Lung microvascular endothelial cell (primary cell): ENCODE measurements at places on chromosomes 3 and 15.

GRCh38 chr3:4552811-4553210 is 59.7 kb downstream of the ITPR1 start:
- no peak for DNase-seq

DNA sequence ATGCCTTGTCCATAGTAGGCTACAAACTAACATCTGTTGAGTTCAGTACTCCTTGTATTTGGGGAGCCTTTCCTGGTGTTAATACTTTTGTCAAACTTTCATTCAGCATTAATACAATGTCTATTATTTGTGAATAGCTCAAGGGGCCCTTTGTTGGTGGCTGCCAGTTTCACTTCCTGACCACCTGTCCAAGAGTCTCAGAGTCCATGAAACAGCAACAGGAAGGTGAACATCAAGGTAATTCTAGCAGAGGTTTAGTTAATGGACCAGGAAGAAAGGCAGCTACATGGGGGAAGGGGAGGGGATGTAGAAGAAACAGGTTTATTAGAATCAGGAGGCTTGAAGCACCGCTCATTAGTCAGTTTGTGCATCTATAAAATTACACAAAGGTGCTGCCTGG is 386.9 kb downstream of the PDCD6IP start:
- no peak for DNase-seq

DNA sequence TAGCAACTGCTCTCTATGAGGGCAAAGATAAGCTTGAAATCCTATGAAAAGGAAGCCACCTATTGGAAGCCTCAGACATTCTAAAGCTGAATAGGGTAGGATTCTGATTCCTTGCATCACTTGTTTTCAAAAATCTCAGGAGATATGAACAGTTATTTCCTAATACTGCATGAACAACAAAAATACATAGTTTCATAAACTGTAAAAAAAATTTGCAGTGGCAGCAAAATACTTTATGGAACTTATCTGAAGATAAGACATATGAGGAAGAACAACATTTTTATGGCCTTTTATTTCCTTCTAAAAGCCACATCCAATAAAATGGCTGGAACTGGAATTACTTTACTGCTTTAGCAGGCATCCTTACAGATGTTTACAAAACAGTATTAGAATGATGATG is 29.9 kb downstream of the AP3S2 start:
- DNase-seq: no peak

DNA sequence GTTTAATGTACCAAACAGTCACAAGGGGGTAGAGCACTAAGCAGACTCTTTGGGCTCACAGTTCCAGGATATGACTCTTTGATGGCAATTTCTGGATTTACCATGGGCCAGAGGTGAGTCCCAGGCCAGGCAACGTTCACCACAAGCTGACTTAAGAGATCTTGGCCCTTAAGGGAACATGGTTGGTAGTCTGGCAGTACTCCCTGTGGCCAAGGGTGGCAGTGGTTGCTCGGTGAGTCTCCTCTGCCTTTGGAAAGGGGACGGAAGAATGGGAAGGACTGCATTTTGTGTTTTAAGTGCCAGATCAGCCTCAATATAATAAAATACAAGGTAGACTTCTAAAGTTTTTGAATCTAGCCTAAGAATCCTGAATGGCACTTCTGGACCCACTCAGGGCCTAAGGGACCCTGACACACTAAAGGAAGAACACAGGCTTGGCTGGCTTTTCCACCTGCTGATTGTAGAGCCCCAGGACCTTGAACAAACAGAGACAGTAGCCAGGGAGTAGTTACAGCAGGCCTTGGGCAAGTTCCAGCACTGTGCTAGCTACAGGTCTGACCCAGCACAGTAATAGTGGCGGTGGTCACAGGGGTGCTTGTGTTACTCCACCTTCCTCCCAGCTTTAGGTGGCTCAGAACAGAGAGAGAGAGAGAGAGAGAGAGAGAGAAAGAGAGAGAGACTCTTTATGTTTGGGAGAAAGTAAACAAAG is 730.7 kb upstream of the ALCAM start:
- DNase-seq: no peak

DNA sequence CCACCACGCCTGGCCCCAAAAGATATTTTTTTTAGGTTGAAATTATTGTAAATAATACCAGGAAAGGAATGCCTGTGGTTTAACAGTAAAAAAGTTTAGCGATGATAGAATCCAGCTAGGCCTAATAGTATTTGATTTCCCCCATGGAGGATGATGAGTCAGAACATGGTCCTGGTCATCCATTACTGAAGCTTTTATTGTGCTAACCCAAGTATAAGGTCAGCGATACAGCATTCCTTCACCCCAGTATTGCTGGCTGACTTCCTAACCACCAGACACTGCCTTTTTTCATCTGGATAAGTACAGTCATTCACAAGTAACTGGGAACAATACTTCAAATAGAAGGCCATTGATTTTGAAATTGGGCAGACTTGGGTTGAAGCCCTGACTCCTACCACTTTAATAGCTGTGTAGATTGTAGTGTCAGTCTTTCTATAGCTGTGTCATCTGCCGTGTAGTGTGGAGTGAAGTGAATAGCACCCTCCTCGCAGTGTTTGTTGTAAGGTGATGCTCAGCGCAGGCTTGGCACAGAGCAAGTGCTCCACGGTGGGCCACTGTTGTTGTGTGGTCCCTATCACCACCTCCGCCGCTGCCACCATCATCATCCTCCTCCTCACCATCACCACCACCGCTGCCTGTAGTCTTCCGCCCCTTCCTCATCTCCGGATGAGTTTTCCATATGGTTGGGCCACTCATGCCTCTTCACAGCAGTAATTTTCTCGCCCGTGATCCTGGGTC is 436.0 kb upstream of the TPM1 start:
- no peak for DNase-seq

- peak; percentile 17 for DNase-seq
Observed at GRCh38 chr3:153752405-153753027, 368.7 kb upstream of the ARHGEF26 start.

DNA sequence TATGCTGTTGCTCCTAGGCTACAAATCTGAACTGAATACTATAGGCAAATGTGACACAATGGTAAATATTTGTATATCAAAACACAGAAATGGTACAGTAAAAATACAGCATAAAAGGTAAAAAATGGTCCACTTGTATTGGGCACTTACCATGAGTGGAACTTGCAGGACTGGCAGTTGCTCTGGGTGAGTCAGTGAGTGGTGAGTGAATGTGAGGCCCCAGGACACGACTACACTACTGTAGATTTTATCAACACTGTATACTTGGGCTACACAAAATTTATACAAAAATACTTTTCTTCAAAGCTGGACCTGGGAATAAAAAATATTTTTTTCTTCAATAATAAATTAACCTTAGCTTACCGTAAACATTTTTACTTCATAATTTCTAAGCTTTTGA is 41.6 kb upstream of the DUT start:
- peak; percentile 4 for DNase-seq

DNA sequence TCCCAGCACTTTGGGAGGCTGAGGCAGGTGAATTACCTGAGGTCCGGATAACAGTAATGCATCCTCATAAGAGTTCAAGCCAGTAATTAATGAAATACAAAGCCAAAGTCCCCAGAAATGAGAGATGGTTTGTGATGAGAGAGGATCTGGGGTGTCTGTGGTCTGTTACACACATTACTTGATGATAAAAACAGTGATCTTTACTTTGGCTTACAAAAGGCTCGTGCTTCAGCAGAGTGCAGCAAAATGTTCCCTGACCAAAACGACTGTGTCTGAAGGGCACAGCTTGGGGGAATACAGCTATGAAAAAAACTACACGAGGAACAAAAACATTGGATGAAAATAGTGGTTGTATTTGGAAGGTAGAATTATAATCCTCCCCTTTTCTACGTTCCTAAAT is 40.9 kb downstream of the CRTC3 start:
- no peak for DNase-seq

GRCh38 chr3:186670155-186670554 is 4.3 kb downstream of the HRG start:
- no peak for DNase-seq

DNA sequence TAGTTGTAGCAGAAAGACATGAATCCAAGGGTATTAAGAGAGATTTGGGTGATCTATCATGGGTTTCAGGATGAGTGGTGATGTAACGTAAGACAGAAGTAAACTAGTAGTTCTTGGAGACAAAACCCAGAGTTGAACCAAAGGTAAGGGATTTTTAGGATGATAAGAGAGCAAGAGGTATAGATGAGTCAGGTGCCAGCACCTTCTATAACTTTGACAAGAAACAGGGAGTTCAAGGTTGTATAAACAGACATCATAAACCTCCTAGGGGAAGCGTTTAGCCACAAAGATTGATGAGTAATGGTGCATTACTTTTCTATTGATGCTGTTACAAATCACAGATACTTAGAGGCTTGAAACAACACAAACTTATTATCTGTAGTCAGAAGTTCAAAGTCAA is 447.3 kb upstream of the ARHGEF26 start:
- no peak for DNase-seq
